Adrenal gland (tissue), 19 donors: ENCODE measurements at places on chromosomes 5 and 9.
A peak's percentile ranks its signal among the peaks of the same experiment; 100 is the strongest.

DNA sequence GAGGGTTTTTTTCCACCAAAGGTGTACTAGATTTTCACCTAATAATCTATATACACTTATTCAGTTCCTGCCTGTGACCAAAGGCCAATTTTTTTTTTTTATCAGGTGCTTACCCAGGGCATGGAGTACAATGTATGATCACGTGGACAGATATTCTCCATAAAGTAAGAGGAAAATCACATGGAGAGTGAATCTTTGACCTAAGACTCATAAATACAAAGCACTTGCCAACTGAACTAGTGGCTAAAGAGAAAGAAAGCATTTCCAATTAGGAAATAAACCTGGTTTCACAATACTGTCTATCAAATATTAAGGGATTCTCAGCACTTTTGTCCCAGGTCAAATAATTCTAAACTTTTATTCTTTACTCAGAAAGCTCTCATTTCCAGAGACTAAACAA is 33.0 kb upstream of the CEP120 start:
- H3K27ac ChIP-seq, result no peak overlapping the region
- no peaks in the 10 kb centered on the region for H3K36me3 ChIP-seq
- no peak for DNase-seq

DNA sequence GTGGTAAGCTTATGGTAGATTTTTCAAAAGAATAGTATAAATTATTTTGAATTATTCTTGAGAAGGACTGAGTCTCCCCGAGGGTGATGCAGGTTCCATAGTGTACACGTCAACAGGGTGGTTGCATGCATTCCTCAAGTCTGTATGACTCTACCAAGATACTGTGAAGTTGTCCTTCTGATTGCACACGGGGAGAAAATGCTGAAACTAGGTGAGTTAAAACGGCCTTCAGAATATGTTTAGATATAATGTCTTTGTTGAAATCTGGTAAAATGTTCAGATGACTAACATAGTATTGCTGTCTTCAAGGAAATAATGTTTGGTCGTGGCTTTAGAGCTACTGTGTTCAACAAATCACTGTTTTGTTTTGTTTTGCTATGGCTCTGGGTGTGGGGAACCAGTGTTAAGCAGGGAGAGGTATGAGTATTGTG is 22.4 kb upstream of the TNFAIP8 start:
- no peak overlapping the region for H3K27ac ChIP-seq
- H3K36me3 ChIP-seq, result no peaks in the 10 kb centered on the region
- no peak for DNase-seq
- no peaks in the 10 kb centered on the region for H3K27me3 ChIP-seq
- H3K4me1 ChIP-seq, result peaks cover 12% of the 10 kb centered on the region

GRCh38 chr5:142654578-142655058 is 31.3 kb downstream of the FGF1 start:
- no peak overlapping the region for H3K4me3 ChIP-seq
- DNase-seq, result no peak
- no peaks in the 10 kb centered on the region for H3K36me3 ChIP-seq
- H3K27me3 ChIP-seq, result peaks cover 5% of the 10 kb centered on the region
- H3K4me1 ChIP-seq, result peaks cover 14% of the 10 kb centered on the region

DNA sequence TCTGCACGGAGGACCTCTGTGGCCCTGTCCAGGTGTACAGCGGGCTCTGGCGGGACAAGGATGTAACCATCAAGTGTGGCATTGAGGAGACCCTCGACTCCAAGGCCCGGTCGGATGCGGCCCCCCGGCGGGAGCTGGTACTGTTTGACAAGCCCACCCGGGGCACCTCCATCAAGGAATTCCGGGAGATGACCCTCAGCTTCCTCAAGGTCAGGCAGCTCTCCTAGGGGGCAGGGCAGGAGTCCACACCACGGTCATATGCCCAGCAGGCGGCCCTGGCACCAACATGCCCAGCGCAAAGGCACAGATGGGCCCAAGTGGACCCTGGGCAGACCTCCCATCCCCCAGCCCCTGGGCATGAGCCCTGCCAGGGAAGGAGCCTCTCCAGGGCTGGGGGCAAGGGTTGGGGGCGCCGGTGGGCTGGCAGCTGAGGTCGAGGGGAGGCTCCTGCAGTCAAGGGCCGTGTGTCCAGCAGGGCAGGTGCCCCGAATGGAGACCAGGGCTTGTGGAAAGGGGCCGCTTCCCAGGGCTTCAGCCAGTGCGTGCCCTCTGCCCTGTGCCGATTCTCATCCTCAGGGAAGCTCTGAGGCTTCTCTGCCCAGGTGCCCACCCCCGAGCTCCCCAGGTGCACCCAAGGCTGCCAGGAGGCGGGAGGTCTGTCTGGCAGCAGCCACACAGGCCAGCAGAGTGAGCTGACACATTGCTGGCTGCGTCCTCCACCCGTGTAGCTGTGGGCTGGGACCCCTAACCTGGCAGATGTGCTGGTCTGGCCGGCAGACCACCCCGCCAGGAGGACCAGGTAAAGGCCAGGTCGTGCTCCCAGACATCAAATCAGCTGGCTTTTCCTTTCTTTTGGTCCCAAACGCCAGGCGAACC is 10.0 kb downstream of the DIPK1B start:
- H3K4me1 ChIP-seq, result peaks cover 16% of the 10 kb centered on the region
- peaks cover 41% of the 10 kb centered on the region for H3K36me3 ChIP-seq
- no peak overlapping the region for H3K4me3 ChIP-seq
- H3K27ac ChIP-seq, result no peak overlapping the region
- no peaks in the 10 kb centered on the region for H3K27me3 ChIP-seq

GRCh38 chr5:170499621-170500020 is 4.2 kb upstream of the KCNIP1 start:
- peaks cover 8% of the 10 kb centered on the region for H3K27me3 ChIP-seq
- no peak overlapping the region for H3K4me3 ChIP-seq
- H3K4me1 ChIP-seq, result no peaks in the 10 kb centered on the region
- H3K27ac ChIP-seq, result no peak overlapping the region
- no peaks in the 10 kb centered on the region for H3K36me3 ChIP-seq
- DNase-seq, result no peak

DNA sequence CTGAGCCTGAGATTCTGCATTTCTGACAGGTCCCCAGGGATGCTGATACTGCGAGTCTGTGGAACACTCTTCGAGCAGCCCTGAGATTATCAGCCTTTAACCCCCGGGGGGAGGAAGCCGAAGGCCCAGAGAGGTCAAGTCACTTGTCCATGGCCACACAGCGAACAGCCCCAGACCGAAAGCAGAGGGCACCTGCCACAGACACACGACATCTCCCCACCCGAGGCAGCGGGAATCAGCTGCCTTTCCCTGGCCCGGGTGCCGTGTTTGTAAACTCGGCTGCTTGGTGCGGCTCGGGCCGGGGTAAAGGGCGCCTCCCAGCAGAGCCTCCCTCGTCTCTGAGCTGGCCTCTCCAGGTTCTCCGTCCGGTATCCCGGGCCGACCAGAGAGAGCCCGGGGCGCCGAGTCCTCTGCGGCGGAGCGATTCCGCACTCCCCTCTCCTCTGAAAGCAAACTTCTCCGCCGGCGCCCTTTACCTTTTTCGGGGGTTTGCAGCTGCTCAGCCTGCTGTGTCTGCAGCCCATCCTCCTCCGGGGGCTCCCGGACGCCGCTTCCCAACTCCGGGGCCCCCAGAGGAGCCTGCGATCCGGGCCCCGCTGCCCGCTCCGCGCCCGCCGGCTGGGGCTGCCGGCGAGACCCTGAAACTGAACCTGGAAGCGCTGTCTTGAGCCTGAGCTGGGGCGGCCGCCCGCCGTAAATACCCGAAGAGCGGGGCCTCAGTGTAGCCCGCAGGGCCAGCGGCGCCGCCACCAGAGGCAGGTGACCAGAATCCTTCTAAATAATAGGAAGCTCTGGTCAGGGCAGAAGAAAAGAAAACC is at the start of gene CCDC69:
Gene CCDC69, minus strand, starts transcription at position 646 of the 818 bp plus-strand sequence. Its CDS starts 122 bp downstream, at position 524.
- peak; percentile 73 for DNase-seq
- no peaks in the 10 kb centered on the region for H3K36me3 ChIP-seq
- no peaks in the 10 kb centered on the region for H3K27me3 ChIP-seq

- no peaks in the 10 kb centered on the region for H3K4me1 ChIP-seq
- no peak overlapping the region for H3K4me3 ChIP-seq
- no peak overlapping the region for H3K27ac ChIP-seq
- H3K27me3 ChIP-seq, result no peaks in the 10 kb centered on the region
- DNase-seq, result peak; percentile 44
Measured at GRCh38 chr5:159805021-159805420, 111.3 kb upstream of the ADRA1B start.

- H3K27ac ChIP-seq, result no peak overlapping the region
- H3K4me1 ChIP-seq, result peaks cover 32% of the 10 kb centered on the region
- H3K4me3 ChIP-seq, result no peak overlapping the region
- H3K27me3 ChIP-seq, result no peaks in the 10 kb centered on the region
- H3K36me3 ChIP-seq, result no peaks in the 10 kb centered on the region
Measured at GRCh38 chr5:172715931-172716682, 54.9 kb downstream of the DUSP1 start.

DNA sequence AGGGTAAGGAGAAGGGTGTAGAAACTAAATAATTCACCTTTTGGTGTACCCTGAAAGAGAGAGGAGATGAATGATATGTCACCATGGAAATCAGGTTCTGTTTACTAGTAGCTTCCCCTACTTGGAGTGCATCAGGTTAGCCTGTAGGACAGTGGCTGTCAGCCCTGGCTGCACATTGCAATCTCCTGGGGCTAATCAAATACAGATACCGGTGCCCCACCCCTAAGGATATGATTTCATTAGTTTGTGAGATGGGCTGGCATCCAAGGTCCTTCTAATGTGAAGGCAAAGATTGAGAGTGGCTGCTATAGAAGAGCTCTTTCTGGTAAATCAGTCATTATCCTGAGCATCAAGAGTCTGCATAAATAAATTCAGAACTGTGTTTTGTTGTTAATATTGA is 47.2 kb downstream of the INSYN2B start:
- DNase-seq, result no peak
- no peak overlapping the region for H3K27ac ChIP-seq
- no peaks in the 10 kb centered on the region for H3K27me3 ChIP-seq

DNA sequence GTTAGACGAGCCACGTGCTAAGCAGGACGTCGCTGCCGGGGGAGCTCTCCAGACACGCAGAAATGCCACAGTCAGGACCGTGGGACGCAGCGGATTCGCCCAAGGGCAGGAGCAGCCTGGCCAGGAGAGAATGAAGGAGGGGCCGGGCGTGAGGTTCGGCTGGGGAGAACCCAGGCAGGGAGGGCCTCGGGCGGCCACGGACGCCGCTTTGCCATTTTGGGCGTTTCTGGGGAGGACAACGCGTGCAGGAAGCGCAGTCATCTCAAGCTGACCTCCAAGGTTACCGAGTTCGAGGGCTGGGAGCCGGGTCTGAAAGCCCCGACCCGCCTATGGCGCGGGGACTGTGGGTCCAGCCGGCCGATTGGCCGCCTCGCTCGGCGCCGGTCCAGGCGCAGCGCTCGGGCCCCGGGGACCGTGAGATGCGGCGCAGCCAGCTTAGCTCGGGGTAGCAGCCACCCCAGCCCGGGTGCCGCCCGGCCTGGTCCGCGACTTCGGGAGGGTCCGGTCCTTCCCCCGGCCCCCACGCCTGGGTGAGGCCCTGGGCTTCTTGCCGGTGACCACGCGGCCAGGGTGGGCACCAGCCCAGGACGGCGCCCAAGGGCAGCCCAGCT is 760 bp upstream of the MAN1B1 start:
- H3K4me1 ChIP-seq, result peaks cover 35% of the 10 kb centered on the region
- H3K36me3 ChIP-seq, result peaks cover 14% of the 10 kb centered on the region
- H3K27me3 ChIP-seq, result no peaks in the 10 kb centered on the region
- peak; percentile 88 for DNase-seq

DNA sequence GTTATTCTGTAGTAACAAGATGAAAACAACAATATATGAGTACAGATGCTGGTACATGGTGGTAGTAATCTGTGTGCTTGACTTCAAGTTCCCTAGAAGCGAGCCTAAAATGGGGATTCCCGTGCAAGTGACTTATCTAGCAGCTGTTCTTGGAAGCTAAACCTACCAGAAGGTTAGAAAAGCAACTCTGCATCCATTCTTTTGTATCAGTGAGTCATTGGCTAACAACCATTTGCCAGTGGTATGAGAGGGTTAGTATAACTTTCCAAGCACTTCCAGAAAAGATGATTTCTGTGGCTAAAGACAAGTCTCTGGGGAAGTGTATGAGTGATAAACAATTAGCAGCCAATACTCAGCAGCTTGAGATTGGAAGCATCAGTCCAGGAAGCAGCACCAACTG is 787.7 kb upstream of the CDH6 start:
- no peak overlapping the region for H3K27ac ChIP-seq
- DNase-seq, result no peak
- H3K36me3 ChIP-seq, result no peaks in the 10 kb centered on the region
- no peaks in the 10 kb centered on the region for H3K27me3 ChIP-seq
- no peaks in the 10 kb centered on the region for H3K4me1 ChIP-seq

- DNase-seq, result no peak
- H3K36me3 ChIP-seq, result no peaks in the 10 kb centered on the region
- H3K27me3 ChIP-seq, result peaks cover 4% of the 10 kb centered on the region
- H3K4me3 ChIP-seq, result no peak overlapping the region
- H3K27ac ChIP-seq, result no peak overlapping the region
- H3K4me1 ChIP-seq, result peaks cover 12% of the 10 kb centered on the region
Measured at GRCh38 chr5:59772757-59773156, 120.8 kb downstream of the PDE4D start.

DNA sequence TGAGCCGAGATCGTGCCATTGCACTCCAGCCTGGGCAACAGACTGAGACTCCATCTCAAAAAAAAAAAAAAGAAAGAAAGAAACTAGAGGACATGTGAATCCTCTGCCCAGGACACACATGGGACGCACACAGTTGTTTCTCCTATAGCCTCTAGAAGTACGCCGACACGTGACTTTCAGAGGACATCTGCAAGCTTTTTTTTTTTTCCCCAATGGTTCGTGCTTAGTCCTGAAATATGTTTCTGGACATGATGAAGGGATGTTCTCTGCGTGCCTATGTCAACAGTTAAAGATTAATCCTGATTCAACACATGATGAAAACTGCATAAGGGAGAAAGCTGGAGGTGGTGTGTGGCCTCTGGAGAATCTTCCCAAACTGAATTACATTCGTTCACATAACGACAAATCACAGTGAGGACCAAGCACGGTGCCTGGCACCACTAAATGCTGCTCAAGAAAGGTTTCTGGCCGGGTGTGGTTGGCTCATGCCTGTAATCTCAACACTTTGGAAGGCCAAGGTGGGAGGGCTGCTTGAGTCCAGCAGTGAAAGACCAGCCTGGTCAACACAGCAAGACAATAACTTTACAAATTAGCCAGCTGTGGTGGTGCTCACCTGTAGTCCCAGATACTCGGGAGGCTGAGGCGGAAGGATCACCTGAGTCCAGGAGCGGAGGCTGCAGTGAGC is 9.8 kb downstream of the COL23A1 start:
- H3K27ac ChIP-seq, result no peak overlapping the region
- H3K4me1 ChIP-seq, result no peaks in the 10 kb centered on the region
- no peak for DNase-seq
- H3K4me3 ChIP-seq, result no peak overlapping the region
- H3K27me3 ChIP-seq, result peaks cover 17% of the 10 kb centered on the region
- no peaks in the 10 kb centered on the region for H3K36me3 ChIP-seq
